ENCODE measurements at places on chromosomes 4 and X.

GRCh38 chr4:76540486-76540885, 105.5 kb downstream of the SHROOM3 start:
- H3K27ac ChIP-seq: no peak overlapping the region
- H3K27me3 ChIP-seq: no peaks in the 10 kb centered on the region
- no peaks in the 10 kb centered on the region for H3K36me3 ChIP-seq
- no peak for DNase-seq
- H3K4me3 ChIP-seq: no peak overlapping the region

- no peak overlapping the region for H3K4me3 ChIP-seq
- no peaks in the 10 kb centered on the region for H3K36me3 ChIP-seq
- peaks cover 8% of the 10 kb centered on the region for H3K4me1 ChIP-seq
- no peak overlapping the region for H3K27ac ChIP-seq
Observed at GRCh38 chr4:25870081-25870480, 7.3 kb upstream of the SEL1L3 start.

DNA sequence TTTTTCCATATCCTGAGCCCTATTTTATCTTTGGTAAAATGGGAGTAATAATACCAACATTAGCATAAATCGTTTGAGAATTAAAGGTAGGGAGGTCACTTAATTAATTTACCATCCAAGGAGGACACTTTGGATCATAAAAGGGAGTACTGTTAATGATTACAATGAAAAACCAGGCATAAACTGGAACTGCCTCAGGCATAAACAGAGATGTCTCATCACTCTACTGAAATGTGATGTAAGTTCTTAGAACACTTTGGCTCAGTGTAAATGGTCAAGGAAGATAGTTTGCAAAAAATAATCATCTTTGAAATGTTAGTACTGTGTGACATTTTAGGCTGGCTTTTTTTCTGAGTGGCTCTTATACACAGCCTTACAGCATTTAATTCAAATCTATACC, 268.7 kb downstream of the SLC39A8 start:
- no peak overlapping the region for H3K27ac ChIP-seq
- no peak for DNase-seq
- H3K4me3 ChIP-seq: no peak overlapping the region
- no peaks in the 10 kb centered on the region for H3K36me3 ChIP-seq
- H3K4me1 ChIP-seq: no peaks in the 10 kb centered on the region
- H3K27me3 ChIP-seq: no peaks in the 10 kb centered on the region

- no peaks in the 10 kb centered on the region for H3K36me3 ChIP-seq
- H3K4me3 ChIP-seq: no peak overlapping the region
- peak overlapping the region; percentile 36 for H3K27ac ChIP-seq
- H3K4me1 ChIP-seq: no peaks in the 10 kb centered on the region
- H3K27me3 ChIP-seq: no peaks in the 10 kb centered on the region
Observed at GRCh38 chrX:23773601-23774175, 9.3 kb upstream of the SAT1 start.

DNA sequence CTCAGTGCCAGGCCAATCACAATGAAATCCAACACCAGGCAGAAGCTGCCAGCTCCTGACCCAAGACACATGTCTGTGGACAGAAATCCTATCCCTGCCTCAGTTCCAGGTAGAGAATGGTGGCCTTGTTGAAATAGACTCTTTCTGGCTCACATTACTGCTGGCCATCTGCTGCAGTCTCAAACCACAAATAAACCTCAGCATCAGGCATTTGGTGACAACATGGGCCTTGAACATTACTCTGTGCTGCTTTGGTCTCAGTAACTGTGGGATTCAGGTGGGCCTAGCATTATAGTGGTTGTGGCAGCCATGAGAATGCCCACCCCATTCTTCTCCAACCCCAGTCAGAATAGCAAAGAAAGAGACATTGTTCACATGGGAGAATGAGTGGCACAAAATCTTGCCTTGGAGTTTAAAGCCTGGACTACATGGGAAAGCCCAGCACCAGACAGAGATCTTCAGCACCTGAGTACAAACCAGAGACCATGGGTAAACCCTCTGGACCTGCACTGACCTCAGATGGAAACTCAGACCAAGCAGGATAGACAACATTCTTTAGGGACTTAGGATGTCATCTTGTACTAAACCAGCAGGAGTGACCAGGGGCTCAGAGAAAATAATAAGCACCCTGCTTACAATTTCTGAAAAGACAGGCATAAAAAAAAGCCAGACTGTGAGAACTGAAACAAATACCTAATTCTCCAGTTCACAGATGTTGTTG, 50.4 kb upstream of the TRAM1L1 start:
- no peak overlapping the region for H3K4me3 ChIP-seq
- H3K4me1 ChIP-seq: no peaks in the 10 kb centered on the region
- H3K27me3 ChIP-seq: no peaks in the 10 kb centered on the region

- H3K27me3 ChIP-seq: no peaks in the 10 kb centered on the region
- H3K4me1 ChIP-seq: no peaks in the 10 kb centered on the region
- no peak overlapping the region for H3K27ac ChIP-seq
- no peaks in the 10 kb centered on the region for H3K36me3 ChIP-seq
Observed at GRCh38 chr4:54495641-54496040, 162.1 kb upstream of the KIT start.

- no peak for DNase-seq
- H3K4me1 ChIP-seq: no peaks in the 10 kb centered on the region
- no peaks in the 10 kb centered on the region for H3K36me3 ChIP-seq
- H3K4me3 ChIP-seq: no peak overlapping the region
Observed at GRCh38 chr4:122000849-122001248, 49.0 kb upstream of the TRPC3 start.

DNA sequence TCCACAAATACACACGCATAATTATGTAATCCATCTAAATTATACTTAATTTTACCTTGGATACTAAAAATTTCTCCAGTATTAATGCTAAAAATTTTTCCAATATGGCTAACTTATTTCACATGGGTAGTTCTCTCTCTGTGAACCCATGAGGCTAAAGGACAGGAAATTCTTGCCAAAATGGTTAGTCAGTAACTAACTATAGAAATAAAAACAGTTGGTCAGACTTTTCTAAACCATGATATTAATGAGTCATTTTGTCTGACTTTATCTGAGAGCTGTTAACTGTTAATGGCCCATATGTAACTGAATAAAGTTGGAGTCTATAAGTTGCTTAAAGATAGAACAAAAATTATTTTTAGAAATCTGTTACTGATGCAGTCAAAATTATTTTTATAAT, 549.4 kb downstream of the TLL1 start:
- no peaks in the 10 kb centered on the region for H3K27me3 ChIP-seq
- no peak overlapping the region for H3K4me3 ChIP-seq
- DNase-seq: no peak
- no peak overlapping the region for H3K27ac ChIP-seq
- no peaks in the 10 kb centered on the region for H3K4me1 ChIP-seq

DNA sequence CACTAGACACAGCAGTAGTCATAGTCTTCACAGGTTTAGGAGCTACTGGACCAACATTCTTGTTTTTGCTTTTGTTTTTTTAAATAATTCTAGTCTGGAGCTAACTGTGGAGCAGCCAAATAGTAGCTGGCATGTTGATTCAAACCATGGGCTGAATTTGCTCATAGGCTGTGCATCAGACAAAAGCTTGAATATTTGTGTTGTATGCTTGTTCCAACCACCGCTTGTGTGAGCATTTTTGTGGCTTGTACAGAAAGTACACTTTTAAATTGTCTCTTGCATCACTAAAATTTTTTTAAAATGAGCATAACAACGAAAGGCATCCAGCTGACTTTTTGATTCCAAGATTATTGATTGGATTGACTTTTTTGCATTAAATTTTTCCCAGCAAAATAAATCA, 39.6 kb downstream of the CCNI start:
- H3K4me1 ChIP-seq: no peaks in the 10 kb centered on the region
- H3K27me3 ChIP-seq: no peaks in the 10 kb centered on the region
- no peak for DNase-seq
- peaks cover 57% of the 10 kb centered on the region for H3K36me3 ChIP-seq
- H3K4me3 ChIP-seq: no peak overlapping the region

- H3K36me3 ChIP-seq: no peaks in the 10 kb centered on the region
- no peaks in the 10 kb centered on the region for H3K27me3 ChIP-seq
- H3K4me3 ChIP-seq: no peak overlapping the region
- DNase-seq: no peak
- H3K27ac ChIP-seq: no peak overlapping the region
- no peaks in the 10 kb centered on the region for H3K4me1 ChIP-seq
Observed at GRCh38 chrX:134246282-134246681, 9.3 kb downstream of the CCDC160 start.

- H3K4me3 ChIP-seq: no peak overlapping the region
- DNase-seq: no peak
- no peaks in the 10 kb centered on the region for H3K36me3 ChIP-seq
- H3K27ac ChIP-seq: no peak overlapping the region
- no peaks in the 10 kb centered on the region for H3K4me1 ChIP-seq
Observed at GRCh38 chr4:120080533-120080932, 13.9 kb upstream of the MAD2L1 start.

GRCh38 chr4:30802622-30803323, 82.6 kb downstream of the PCDH7 start:
- H3K27me3 ChIP-seq: no peaks in the 10 kb centered on the region
- no peak for DNase-seq
- H3K4me1 ChIP-seq: no peaks in the 10 kb centered on the region
- peak overlapping the region; percentile 10 for H3K27ac ChIP-seq

DNA sequence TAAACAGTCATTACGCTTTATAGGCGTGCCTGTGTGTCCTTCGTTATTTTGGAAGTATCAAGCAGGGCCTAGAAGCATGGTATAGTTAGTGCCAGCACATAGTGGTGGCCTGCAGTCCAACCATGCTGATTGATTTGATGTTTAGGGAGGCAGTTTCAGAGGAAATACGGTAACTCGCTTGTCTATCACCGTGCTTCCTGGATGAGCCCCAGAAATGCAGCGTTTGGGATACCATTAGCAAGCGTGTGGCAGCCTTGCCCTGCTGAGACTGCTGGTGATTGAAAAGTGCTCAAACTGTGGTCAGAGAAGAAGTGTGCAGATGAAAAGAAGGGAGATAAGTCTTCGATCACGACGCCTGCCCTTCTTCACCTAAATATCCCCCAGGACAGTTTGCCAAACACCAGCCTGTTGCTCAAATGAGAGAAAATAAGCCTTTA, 158.4 kb downstream of the CHIC2 start:
- H3K4me1 ChIP-seq: peaks cover 35% of the 10 kb centered on the region
- H3K4me3 ChIP-seq: peak overlapping the region; percentile 55
- H3K27ac ChIP-seq: peak overlapping the region; percentile 52
- DNase-seq: peak; percentile 33

GRCh38 chrX:10076765-10077164, 80.0 kb upstream of the CLCN4 start:
- H3K27ac ChIP-seq: no peak overlapping the region
- peaks cover 16% of the 10 kb centered on the region for H3K4me1 ChIP-seq
- no peak for DNase-seq
- H3K36me3 ChIP-seq: peaks cover 7% of the 10 kb centered on the region

DNA sequence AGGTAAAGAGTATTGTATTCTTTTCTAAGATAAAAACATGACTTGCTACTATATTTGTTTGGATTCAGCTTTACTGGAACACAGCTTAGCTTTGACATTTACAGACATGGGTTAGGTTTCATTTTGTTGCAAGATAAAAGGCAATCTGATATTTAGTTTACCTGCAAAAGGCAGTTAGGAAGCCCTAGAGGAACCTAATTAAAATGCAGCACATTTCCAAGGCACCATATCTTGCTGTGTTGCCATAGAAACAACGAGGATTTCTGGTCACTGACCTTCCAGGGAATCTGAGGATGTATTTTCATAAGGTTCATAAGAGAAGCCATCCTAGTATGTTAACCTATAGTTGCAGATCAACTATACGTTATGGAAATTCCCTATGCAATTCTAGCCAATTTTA, 116.0 kb downstream of the SNCA start:
- no peak for DNase-seq
- H3K27ac ChIP-seq: no peak overlapping the region
- H3K4me3 ChIP-seq: no peak overlapping the region
- no peaks in the 10 kb centered on the region for H3K36me3 ChIP-seq

- peak; percentile 16 for DNase-seq
- peak overlapping the region; percentile 68 for H3K4me3 ChIP-seq
Observed at GRCh38 chrX:67545036-67545821, 1.4 kb downstream of the AR start.

GRCh38 chr4:141409556-141409955, 188.9 kb downstream of the ZNF330 start:
- no peaks in the 10 kb centered on the region for H3K4me1 ChIP-seq
- H3K27me3 ChIP-seq: no peaks in the 10 kb centered on the region
- no peak for DNase-seq

GRCh38 chrX:140149761-140150160, 184.4 kb upstream of the CXorf66 start:
- no peak overlapping the region for H3K4me3 ChIP-seq
- H3K27ac ChIP-seq: no peak overlapping the region
- H3K4me1 ChIP-seq: no peaks in the 10 kb centered on the region
- DNase-seq: no peak
- no peaks in the 10 kb centered on the region for H3K36me3 ChIP-seq

DNA sequence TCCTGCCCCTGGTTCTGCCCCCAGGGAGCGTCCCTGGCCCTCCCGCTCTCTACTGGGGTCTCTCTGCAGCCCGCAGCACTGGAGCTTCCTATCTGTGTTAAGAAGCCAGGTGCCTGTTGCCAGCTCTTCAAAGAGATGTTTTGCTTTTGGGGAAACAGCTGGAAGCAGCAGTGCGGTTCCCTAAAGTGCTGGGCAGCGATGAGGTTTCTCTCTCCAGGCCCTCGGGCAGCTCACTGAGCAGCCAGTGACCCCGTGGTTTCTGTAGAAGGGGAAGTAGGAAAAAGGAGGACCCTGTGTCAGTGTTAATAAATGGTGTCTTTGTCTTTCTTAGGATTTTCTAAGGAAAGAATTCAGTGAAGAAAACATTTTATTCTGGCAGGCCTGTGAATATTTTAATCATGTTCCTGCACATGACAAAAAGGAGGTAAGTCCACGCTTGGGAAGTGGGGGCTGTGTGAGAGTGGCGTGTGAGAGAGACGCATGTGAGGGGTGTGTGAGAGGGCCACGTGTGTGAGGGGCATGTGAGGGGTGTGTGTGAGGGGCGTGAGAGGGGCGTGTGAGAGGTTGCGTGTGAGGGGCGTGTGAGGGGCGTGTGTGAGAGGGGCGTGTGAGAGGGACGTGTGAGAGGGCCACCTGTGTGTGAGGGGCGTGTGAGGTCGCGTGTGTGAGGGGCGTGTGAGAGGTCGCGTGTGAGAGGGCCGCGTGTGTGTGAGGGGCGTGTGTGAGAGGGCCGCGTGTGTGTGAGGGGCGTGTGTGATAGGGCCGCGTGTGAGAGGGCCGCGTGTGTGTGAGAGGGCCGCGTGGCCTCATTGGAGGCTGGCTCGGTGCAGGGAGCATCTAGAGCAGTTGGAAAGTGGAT, 27.1 kb upstream of the HGFAC start:
- H3K27ac ChIP-seq: no peak overlapping the region
- H3K4me1 ChIP-seq: no peaks in the 10 kb centered on the region
- no peak for DNase-seq
- no peaks in the 10 kb centered on the region for H3K27me3 ChIP-seq
- peaks cover 35% of the 10 kb centered on the region for H3K36me3 ChIP-seq
- H3K4me3 ChIP-seq: no peak overlapping the region

DNA sequence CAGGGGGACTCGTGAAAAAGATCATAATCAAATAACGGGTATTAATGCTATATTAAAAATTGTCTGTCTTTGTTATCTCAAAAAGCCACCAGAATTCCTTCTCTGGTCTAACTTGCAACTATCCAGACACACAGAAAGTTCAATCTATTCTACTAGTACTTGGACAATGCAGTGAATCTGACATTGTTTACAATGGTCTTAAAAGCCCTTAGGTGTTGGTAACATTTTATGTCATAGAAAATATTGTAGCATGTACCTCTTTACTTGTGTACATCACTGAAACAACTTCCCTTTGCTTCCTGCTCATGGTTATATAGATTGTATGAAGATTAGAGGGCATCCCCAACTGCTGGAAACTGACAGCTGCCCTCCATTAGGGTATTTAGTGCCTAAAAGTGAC, 71.1 kb upstream of the PPP3CA start:
- H3K4me1 ChIP-seq: peaks cover 21% of the 10 kb centered on the region
- H3K27ac ChIP-seq: no peak overlapping the region
- H3K4me3 ChIP-seq: no peak overlapping the region
